ENCODE measurements at places on chromosomes 6 and 20.

GRCh38 chr6:32195902-32196681 is 3.6 kb upstream of the GPSM3 start:
- peak; percentile 74 for DNase-seq

- DNase-seq, result peak; percentile 32
Measured at GRCh38 chr6:47413752-47414422, 63.7 kb upstream of the CD2AP start.

DNA sequence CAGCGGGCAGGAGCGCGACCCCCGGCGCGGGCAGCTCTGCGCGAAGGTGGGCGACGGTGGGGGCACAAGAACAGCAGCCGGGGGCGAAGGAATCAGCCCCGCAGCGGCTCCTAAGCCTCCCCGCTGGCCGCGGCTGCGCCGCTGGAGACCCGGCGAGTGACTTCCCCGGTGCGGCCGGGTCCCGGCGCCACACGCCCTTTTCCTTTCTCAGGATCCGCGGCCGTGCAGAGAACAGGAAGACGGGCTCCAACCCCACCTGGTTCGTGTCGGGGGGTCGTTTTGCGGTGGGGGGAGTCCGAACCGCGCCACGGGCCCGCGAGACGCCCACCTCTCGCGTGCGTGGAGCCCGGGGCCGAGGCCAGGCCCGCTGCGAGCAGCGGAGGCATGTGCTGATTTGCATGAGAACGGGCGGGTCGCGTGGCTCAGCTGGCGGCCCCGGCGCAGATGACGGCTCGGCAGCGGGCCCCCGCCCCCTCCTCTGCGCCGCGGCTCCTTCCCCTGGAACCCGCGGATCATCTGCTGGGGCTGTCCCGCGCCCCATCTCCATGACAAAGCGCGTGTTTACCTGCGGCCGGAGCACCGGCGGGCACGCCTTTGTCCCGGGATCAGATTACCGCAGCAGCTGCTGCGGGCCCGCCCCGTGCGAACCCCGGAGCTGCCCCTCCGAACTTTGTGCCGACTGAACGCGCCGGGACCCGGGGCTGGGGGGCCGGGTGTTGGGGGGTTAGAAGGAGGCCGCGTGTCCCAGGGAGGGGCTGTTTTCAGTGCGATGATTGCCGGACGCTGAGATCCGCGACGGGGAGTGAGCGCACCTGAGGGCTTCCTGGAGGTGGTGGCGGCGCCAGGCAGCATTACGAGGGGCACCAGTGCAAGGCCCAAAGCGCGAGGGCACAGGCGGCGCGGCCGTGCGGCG is 4.9 kb upstream of the DLL1 start:
- DNase-seq, result peak; percentile 77

DNA sequence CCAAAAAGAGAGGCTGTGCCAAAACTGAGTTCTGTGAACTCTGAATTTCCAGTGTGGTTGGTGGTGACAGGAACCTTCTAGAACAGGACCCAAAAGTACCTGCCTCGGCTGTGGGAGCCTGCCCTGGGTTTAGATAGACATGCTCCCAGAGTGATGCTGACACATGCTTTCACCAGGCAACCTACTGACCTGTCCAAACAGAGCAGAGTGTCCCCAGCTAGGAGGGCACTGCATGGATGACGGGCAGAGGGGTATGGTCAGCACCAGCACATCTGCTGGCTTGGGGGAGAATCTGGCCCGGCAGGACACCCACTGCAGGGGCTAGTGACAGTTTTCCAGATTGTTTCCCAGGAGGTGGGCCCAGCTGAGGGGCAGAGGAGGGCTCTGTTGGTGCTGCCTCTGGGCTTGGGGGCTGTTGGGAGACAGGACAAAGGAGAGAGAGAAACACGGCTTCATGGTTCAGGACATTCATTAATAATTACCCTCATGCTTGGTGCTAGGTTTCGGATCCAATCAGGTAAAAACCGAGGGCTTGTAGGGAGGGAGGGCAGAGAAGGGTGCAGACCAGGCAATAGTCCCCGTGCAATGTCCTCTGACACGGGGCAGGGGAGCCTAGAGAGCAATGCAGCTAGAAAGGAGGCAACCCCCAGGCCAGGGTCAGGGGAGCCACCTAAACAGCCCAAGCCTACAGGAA is 15.0 kb downstream of the KCNK5 start:
- DNase-seq, result no peak

DNA sequence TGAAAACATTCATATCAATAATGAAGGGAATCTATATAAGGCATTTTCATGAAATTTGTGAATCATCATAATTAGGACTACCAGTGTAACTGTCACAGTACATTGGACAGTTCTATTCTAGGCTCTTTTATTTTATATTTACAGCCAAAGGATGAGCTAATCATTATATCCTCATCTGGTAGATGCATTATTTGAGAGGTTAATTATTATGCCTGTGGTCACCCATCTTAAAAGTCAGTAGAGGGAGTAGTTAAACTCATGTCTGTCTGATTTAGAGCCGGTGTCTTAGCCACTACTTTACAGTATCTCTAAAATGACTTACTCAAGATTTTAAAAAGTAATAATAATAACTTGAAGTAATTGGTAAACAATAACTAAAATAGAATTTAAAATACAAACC is 899.3 kb upstream of the MAP3K7 start:
- no peak for DNase-seq

DNA sequence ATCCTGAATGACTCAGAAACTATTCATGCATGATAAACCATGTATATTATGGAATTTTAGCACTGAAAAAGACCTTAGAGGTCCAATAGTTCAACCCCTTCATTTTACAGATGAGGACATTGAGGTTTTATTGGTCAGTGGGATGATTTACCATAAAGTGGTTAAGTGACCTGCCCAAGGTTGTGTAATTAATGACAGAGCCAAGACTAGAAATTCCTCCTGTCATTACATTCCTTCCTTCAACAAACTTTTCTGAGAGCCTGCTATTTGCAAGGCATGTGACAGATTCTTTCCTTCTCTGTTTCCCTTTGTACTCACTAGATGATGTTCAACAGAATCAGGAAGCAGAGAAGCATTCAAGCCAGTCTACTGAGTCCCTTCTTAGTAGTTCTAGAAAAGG is 170.7 kb upstream of the KCNK16 start:
- DNase-seq, result no peak

GRCh38 chr20:25984933-25985332 is 288.3 kb upstream of the ZNF337 start:
- DNase-seq, result no peak

DNA sequence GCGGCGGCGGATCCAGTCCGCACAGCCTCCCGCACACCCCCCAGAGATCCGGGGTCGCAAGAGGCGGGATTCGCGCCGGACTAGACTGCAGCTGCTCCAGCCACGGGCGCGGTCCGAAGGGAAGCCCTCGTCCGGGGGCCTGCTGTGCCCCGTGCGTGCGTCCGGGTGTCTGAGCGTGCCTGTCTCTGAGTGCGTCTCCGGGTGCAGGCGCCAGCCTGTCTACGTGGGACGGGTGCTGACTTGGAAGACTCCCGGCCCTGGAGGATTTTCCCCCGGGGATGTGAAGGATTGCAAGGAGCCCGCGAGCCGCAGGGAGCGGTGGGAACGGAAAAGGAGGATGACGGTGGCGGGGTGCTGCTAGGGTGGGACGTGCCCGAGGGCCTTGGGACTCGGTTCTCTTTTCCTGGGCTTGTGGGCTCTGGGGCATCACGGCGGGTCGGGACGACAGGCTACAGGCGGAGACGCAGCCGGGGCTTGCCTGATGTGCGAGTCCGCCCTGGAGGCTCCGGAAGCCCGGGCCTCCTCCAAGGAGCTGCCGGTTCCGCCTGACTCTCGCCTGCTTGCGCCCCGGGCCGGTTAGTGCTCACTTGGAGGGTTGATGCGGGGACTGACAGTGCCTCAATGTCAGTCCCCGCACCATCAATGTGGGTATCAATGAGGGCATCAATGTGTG is 5.7 kb downstream of the MAFB start:
- DNase-seq, result no peak

DNA sequence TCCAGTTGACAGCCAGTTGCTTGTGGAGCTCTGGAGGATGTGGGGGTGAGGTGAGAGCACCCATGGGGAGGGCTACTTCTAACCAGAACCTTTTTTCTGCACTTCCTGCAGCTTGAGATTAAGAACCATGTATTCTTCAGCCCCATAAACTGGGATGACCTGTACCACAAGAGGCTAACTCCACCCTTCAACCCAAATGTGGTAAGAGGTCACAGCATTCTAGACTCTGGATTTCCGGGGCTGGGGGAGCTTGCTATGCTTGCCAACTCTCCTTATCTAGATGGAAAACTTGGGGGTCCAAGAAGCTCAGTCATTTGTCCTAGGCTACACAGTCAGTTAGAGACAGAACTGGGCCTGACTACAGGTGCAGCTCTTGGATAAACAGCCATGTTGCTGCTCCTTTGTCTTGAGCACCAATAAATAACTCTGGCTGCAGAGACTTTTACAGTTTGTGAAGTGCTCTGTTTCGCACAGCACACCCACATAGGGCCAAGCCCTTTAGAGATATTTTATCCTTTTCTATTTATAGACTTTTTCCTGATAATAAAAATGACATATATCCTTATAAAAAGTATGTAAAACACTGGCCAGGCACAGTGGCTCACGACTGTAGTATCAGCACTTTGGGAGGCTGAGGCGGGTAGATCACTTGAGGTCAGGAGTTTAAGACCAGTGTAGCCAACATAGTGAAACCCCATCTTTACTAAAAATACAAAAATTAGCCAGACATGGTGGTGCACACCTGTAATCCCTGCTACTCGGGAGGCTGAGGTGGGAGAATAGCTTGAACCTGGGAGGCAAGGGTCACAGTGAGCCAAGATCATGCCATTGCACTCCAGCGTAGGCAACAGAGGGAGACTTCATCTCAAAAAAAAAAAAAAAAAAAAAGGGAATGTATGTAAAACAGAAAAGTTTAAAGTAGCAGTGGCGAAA is 10.6 kb upstream of the IFT52 start:
- DNase-seq, result no peak

DNA sequence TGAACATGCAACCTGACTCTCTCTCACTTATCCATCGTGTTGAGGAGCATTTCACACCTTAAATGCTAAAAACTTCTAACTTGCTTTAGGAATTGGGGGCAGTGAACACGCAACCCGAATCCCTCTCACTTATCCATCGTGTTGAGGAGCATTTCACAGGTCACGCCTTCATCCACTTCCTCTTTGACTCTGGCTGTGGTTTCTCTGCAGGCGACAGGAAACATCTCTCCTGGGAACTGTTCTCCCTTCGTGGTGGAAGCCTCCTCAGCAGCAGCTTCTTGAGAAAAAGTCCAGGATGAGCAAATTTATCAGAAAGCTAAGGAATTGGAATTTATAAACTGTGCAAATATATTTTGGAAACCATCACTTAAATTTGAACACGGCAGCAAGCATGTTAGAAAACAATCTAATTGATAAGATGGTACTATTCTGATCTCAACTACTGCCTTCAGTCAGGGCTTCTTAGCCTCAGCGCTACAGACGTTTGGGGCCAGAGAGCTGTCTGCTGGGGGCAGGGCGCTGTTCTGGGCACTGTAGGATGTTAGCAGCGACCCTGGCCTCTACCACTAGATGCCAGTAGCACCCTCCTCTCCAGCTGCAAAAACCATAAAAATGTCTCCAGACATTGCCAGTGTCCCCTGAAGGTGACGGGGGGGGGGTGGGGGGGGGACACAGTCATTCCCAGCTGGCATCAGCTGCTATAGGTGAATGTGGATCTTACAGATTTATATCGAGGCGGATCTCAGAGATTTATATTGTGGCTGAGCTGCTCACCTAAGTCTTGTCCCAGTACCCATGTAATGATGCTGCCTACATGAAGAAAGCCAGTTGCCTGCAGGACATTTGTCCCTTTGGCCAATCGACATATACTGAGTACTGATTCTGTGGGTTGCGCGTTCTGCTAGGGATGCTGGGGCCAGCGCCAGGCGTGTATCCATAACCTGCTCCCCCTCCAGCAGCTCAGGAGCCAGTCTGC is 26.2 kb downstream of the CTCFL start:
- peak; percentile 44 for DNase-seq

- DNase-seq, result no peak
Measured at GRCh38 chr20:36113566-36114250, 40.8 kb upstream of the EPB41L1 start.

DNA sequence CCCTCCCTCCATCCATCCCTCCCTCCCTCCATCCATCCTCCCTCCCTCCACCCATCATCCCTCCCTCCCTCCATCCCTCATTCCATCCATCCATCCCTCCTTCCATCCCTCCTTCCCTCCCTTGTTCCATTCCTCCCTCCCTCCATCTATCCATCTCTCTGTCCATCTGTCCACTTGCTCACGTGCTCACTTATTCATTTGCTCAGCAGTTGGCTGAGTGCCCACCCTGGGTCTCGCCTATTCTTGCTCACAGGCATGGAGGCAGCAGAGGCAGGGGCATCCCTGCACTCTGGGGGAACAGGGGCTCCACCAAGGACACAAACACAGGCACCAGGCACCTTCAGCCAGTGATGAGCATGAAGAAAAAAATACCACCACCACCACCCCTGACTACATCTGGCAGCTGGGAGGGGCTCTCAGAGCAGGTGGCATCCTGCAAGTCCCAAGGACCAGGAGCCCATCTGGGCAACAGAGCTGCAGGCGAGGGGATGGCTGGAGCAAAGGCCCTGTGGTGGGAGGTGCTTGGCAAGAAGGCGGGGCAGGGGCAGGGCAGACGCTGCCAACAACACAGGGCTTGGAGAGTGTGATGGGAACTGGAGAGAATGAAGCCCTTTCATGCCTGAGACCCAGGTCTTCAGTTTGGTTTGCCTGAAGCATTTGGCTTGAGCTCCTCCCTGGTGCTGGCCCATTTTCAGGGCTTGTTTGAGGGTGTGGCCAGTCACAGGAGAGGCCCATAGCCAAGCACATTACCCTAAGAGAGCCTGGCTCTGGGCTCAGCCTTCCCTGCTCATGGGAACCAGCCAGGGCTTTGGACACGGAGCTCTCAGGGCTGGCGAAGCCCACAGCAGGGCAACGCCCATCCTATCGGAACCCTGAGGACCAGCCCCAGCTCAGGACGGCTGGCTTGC is 40.2 kb upstream of the MRGBP start:
- no peak for DNase-seq

GRCh38 chr20:41367393-41367695 is 726 bp upstream of the EMILIN3 start:
- no peak for DNase-seq

DNA sequence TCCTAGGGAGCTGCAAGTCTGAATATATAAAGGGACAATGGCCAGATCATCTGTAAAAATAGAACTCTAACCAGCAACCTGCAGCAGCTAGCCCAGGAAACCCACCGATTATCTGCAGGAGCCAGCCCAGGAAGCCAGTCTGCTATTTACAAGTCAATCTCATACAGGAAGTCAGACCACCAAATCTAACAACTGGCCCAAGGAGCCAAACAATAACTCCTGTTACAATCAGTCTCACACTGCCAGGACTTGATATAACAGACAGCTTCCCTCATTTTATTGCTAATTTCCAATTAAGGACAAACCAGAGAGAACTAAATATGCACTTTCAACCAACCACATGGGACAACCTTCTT is 14.4 kb upstream of the RIN2 start:
- no peak for DNase-seq

GRCh38 chr6:130206479-130206878 is 16.3 kb downstream of the SAMD3 start:
- DNase-seq, result no peak

- DNase-seq, result no peak
Measured at GRCh38 chr6:14147891-14148290, 30.3 kb downstream of the CD83 start.

- no peak for DNase-seq
Measured at GRCh38 chr6:165652766-165653165, 10.3 kb downstream of the PDE10A start.
